ENCODE measurements at places on chromosomes 2 and 18.

DNA sequence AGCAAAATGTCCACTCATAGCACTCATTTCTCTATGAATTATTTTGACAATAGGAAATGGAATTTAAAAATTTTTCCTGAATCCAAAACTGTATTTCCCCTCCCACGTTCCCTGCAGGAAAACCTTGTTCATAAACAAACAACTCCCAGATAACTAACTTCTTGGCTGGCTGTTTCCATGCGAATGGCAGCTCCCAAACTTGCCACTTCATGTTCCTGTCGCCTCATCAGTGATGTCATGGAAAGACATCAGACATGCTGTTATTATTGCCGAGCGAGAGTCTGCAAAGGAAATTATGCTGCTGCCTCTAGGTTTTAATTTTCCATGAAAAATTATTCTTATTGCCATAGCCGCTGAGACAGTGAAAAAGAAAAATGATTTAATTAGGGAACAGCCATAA is 117.0 kb upstream of the RIOK3 start:
- no peak for DNase-seq

- DNase-seq: no peak
These were observed 52.9 kb upstream of the RPL31 start for GRCh38 chr2:100948942-100949811.

DNA sequence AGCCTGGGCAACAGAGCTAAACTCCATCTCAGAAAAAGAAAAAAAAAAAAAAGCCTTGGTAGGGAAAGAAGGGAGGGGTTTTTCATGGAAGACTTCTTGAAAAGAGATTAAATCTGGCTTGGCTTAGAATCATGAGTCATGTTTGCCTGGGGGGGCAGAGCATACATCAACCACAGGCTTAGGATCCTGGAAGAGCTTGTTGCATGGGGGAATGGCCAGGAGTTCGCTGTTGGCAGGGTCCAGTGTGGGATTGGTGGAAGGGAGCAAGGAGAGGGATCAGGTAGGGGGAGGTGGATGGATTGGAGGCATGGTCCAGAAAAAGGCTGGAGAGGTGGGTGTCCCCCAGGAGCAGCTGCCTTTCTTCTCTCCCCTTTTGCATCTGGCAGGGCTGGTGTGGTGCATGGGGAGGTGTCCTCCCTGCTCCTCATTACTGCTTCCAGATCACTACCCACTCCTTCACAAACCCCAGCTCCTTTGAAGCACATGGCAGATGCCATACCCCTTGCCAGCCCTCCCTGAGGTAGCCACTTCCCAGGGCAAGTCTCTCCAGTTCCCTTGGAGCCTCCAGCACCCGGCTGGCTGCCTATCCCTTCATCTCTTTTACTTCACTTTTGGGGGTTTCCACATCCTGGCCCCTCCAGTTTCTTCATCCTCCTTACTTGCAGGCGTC is 2.5 kb downstream of the ARMC9 start:
- no peak for DNase-seq

DNA sequence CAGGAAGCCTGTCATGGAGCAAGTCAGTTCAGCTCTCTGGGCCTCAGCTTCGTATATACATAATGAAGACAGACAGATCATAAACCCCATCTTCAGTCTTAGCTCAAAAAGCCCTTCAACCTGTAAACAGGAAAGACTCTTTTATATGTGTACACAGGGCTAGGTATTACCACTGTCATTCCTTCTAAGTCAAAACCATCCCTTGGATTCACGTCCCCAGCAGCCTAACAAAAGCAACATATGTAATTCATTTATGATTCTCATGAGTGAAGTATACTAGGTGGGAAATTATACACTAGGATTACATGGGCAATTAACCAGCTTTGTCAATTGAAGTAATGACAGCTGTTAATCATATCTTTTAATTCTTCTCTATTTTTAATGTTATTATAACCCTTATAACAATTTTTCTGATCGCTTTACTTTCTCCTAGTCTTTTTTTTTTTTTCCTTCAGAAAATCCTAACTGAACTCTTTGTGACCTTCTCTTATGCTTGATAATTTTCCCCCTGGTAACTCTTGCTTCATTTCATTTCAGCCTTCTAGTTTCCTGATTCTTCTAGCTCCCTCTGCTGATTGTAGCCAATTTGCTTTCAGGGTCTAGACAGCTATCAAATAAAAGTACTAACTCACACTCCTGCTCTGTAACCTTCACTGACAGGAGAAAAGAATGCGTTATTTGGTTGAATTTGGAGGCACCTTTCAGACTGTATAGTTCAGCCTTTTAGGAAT is 99.7 kb downstream of the RBM43 start:
- DNase-seq: no peak

GRCh38 chr2:3461801-3462492 is 57.4 kb downstream of the ADI1 start:
- DNase-seq: no peak

DNA sequence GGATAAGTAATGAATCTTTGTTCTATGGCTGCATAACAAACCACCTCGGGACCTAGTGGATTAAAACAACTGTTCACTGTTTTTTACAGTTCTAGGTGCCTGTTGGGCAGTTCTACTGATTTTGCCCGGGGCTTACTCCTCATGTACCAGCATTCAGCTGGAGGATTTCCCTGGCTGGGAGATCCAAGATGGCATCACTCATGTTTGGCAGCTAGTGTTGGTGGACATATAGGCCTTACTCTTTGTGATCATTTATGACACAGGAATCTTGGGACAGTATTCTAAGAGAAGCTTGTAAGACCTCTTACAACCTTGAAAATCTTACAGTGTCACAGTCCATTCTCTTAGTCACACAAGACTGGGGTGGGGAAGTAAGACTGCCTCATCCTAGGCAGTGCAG is 4.6 kb downstream of the MARCHF7 start:
- DNase-seq: no peak

GRCh38 chr2:20013126-20013849 is 820 bp upstream of the MATN3 start:
- no peak for DNase-seq

DNA sequence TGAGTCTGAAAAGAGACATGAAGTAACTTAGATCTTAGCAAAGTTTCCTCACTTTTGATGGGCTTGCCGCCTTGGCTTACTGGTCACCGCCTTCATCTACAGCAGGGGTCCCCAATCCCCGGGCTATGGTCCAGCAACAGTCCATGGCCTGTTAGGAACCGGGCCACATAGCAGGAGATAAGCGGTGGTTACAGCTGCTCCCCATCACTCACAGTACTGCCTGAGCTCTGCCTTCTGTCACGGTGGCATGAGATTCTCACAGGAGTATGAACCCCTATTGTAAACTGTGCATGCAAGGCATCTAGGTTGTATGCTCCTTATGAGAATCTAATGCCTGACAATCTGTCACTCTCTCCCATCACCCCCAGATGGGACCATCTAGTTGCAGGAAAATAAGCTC is 72.9 kb downstream of the BIN1 start:
- no peak for DNase-seq

Measured in activated naive CD4-positive, alpha-beta T cell (primary cell).